ENCODE measurements at places on chromosomes 12 and 14.
A peak's percentile ranks its signal among the peaks of the same experiment; 100 is the strongest.

DNA sequence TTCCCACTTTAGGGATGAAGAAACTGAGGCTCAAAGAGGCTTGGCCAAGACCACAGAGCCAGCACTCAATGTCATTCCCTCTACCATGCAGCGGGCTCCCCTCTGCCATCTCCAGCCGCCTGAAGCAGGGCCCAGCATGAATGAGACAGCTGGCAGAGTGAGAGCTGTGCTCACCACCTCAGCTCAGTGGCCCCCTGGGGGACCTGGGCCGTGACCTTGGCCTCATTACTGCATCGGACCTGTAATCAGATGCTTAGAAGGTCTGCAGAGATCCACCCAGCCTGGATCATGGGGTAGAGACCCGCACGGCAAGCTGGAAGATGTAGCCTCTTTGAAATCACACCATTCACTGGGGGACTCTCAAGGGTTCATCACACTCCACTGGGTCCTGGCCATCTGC lies 22.7 kb upstream of the CORO1C start:
- no peak for DNase-seq

- no peak for DNase-seq
Measured at GRCh38 chr14:65195042-65195719, 92.9 kb upstream of the MAX start.

DNA sequence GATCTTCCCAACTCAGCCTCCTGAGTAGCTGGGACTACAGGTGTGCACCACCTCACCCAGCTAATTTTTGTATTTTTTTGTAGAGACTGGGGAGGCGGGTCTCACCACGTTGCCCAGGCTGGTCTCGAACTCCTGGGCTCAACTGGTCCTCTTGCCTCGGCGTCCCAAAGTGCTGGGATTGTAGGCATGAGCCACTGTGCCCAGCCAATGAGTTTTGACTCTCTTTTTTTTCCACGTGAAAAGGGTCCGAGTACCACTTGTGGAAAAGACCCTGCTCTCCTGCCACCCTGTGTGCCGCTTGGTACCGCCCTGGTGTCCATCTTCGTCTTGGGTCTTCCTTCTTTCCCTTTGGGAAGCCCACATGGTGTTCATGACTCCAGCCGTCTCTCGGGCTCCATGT lies 17.6 kb downstream of the TEDC1 start:
- DNase-seq = no peak

DNA sequence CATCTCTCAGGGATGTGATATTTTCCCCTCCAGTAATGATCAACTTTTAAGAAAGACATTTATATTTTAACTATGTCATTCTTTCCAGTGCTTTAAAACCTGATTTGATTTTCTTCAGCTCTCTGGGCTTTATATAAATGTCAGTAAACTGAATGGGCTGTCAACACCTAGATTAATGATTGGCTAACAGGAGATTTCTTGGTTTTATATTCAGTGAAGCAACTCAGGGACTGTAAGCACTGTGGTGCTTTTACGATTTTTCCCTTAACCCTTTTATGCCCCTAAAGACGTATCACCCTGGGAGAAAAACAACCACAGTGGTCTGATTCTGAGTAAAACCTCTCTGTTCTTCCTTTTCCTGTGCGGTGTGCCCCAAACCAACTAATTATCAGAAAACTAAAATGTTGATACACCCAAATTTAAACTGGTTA lies 38.0 kb downstream of the PTGER2 start:
- peak; percentile 72 for DNase-seq

GRCh38 chr14:51096870-51097269 lies 2.0 kb upstream of the TRIM9 start:
- no peak for DNase-seq

DNA sequence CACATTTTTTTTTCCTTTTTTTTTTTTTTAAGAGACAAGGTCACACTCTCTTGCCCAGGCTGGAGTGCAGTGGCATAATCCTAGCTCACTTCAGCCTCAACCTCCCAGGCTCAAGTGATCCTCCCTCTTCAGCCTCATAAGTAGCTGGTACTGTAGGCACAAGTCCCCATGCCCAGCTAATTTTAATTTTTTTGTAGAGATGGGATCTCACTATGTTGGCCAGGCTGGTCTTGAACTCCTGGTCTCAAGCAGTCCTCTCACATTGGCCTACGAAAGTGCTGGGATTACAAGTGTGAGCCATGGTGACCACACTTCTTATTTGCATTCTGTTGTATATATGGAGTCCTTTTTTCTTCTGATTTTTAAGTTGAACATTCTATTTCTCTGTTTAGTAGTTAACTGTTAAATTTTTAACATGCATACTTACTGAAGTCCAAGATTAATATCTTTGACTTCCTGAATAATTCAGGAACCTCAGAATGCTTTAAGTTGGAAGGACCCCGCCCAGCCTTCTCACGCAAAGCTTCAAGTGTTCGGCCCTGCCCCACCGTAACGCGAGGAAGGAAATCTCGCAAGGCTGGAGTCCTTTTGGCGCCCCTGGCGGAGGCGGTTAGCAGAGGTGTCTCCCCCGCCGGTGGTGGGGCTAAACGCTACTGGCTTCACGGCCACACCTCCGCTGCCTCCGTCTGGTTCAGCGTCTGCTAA lies 21.6 kb downstream of the SPATS2 start:
- peak; percentile 53 for DNase-seq

DNA sequence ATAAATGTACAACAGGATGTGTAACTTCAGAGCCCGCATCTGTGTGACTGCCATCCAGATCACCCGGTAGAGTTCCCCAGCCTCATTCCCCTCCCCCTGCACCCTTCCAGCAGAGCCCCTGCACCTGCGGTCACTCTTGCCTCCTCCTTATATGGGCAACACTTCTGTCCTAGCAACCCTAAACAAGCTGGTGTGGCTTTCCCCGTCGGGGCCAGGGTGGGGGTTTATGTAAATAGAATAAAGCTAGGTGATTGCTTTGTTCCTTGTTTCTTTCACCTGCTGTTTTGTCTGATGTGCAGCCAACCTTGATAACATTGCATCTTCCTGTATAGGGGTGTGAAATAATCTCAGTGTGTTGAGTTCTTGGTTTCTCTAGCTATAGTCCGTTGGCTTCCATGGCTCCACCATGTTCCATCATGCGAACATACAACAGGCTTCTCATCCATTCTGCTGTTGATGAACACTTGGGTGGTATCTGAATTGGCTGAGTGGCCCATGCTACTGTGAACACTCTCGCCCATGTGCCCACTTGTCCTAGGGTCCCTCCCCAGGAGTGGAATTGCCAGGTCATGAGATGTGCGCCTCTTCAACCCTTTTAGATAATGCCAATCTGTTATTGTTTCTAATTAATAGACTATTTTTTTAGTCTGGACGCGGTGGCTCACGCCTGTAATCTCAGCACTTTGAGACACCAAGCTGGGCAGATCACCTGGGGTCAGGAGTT lies 102.2 kb downstream of the KIF26A start:
- DNase-seq = no peak

DNA sequence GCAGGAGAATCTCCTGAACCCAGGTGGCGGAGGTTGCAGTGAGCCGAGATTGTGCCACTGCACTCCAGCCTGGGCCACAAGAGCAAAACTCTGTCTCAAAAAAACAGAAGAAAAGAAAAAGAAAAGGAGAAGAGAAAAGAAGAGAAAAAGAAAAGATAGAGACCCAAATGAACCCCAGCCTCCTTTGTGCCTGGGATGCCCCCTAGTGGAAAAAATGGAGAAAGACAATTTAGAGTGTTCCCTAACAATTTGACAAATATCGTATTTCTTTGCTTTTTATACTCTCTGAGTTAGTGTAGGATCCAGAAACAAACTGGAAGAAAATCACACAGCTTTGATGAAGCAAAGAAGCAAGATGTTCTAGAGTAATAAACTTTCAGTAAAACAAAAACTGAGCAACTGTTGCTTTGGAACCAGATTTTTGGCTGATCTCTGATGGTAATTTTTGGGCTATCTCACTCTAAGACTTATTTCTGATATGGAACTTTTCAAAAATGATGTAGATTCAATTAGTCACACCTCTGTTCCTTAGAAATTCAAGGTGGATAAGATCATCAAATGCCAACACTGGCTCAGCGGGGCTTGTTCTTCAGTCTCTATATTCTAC lies 18.6 kb upstream of the PRKAB1 start:
- no peak for DNase-seq

DNA sequence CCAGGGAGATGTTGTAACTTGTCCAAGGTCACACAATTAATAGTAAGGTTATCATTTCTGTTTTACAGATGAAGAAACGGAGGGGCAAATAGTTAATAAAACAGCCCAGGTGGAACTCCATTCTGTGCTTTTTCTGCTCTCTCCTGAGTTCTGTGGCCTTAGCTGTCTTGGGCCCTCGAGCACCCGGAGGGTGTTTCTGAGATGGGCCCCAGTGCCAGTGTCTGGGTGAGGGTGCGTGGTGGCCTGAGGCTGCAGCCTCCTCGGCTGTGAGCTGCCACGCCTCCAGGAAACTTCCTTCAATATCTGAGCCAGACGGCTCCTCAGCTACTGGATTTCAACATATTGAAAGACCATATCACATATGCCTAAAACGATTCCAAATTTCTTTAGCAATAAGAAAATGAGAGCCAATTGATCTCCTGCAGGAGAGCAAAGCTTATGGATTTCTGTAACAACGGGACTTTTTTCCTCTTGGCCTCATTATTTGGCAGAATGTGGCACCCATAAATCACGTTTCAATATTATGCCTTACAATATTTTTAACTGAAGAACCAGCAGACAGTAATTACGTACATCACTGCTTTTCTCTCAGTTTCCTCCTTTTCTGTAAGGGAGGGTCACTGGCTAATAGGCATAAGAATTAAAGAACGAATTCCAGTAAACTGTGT lies 74.8 kb upstream of the DICER1 start:
- no peak for DNase-seq

- DNase-seq = no peak
Measured at GRCh38 chr12:62846491-62846890, 88.5 kb downstream of the PPM1H start.

- no peak for DNase-seq
Measured at GRCh38 chr14:64919618-64920017, 5.4 kb downstream of the CHURC1 start.

- DNase-seq = no peak
Measured at GRCh38 chr12:76449016-76449415, 100.8 kb upstream of the BBS10 start.

GRCh38 chr14:100025111-100025510 lies 40.1 kb upstream of the EVL start:
- DNase-seq = no peak

- no peak for DNase-seq
Measured at GRCh38 chr12:42679466-42679865, 89.9 kb upstream of the PRICKLE1 start.

DNA sequence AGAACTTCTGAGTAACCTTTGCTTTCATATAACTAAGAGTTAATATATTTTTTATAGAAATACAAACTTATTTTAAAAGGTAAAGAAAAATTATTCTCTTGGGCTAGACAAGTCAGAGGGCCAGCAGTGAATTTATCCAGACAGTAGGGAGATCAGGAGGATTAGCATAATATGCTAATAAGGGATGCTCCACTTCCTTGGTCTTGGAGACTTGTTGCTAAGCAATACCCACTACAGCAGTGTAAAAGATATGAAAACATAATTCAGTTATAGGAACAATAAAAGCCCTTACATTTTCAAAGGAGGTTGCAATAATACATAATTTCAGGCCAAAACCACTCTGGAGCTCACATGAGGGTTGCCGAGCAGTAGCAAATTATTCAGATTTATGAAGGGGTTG lies 615.6 kb downstream of the KCNH5 start:
- no peak for DNase-seq

- DNase-seq = no peak
Measured at GRCh38 chr14:101474563-101475455, 86.5 kb upstream of the DIO3 start.

GRCh38 chr14:97074856-97075255 lies 277.7 kb downstream of the VRK1 start:
- no peak for DNase-seq

- DNase-seq = no peak
Measured at GRCh38 chr12:18700271-18700670, 37.5 kb downstream of the PLCZ1 start.

DNA sequence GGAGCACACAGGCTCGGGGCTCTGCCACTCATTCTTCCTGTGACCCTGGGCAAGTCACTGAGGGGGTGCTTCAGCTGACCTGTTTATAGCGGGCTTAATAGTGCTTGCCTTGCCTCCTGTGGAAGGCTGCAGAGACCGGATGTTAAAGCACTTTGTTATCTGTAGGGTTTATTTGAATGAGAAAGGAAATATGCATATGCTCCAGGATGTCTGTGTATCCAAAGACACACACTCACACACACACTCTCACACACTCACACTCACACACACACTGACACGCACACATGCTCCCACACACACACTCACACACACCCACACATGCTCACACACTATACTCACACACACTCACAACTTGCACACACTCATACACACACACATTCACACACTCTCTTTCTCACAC lies 56.1 kb upstream of the DDX11 start:
- no peak for DNase-seq

DNA sequence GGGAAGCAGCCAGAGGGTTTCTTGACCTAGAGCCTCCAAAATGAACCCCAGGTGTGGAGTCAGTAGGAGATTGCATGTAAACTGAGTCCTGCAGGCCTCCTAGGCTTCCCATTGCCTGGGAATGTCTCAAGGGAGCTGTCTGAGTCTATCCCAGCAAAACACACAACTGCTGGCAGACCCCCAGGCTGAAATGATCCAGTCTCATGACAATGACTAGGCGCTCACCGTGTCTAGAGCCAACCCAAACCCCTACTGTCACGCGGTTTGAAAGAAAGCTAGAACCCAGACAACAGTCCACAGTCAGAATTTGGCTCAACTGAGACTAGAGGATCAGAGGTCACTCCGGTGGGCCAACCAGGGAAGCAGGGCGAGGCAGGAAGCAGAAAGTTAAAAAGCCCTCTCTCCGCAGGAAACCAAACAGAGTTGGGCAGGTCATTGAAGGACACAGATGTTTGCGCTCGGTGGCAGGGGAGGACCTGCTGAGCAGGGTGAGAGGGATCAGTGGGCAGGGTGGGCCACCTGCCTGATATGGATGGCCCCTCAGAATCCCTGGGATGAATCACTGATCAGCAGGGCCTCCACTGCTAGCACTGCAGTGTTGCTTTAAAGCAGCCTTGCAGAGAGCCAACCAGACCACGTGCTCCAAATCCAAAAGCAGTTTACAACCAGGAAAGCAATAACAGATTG lies 23.8 kb downstream of the ACTN1 start:
- DNase-seq = no peak

GRCh38 chr12:24906141-24906540 lies 42.8 kb downstream of the BCAT1 start:
- DNase-seq = no peak

All from activated T-helper 1 cell treated with anti-CD3 and anti-CD28 coated beads, Interleukin-12 subunit alpha, Interleukin-12 subunit beta, Interleukin-2, Interleukin-4 antibody, amounts not matched to agents 30 ng/mL and 10 ng/mL and 1 ng/mL, durations not matched to agents 14 hours and 24 hours and 36 hours (primary cell).